ENCODE measurements at places on chromosomes 6 and 20.

DNA sequence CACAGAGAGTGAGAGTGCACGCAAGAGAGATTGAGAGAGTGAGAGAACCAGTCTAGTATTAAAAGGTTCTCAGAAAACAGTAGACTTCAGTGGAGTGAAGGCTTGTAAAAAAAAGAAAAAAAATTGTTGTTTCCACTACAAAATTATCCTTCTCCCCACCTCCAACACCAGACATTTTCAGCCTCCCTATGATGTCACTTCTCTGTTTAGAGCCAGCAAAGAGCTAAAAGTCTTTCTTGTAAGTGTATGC is 77.8 kb downstream of the BACH2 start:
- no peak for DNase-seq

DNA sequence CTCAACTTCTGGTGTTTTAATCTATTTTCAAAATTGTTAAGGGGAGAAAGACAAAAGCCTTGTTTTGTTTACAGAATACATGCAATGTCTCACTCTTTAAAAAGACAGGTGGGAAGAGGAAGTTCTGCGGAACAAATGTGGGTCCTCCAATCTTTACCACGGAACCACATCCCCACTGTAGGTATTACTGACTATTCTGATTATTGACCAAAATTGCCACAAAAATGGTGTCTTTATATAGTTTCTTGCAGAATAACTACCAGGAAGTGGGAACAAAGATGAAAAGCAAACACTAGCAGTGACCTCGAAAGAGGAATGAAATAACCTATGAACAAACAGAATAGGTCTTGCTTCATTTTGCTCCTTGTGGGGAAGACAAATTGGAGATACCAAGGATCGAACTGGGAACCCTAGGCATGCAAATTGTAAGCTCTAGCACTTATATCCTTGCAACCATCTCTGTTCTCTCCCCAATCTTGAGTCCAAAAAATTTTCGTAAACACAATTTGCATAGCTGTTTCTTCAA is 106.7 kb downstream of the GPX5 start:
- DNase-seq = no peak

DNA sequence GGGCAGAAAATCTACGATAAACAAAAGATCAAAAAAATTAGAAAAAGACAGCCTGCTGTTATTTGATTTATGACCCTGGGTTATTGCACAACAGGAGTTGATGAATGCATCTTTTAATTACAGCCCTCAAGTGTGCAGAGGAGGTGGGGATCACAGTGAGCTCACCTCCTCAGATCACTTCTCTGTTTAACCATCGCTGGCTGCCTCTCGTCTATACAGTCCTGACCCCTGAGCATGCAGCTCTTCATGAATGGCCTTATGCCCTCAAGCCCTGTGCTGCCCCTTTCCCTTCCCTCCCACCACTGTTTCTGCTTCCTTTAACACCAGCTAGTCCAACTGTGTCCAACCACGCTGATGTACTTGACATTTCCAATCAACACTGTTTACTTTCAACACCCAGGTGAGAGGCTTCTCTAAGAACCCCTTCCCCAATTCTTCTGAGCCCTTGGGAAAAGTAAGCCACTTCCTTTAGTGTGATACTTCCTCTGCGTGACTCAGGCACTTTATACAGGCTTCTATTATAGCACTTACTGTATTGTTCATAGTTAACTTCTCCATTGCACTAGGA is 60.6 kb upstream of the RIPOR2 start:
- no peak for DNase-seq

- DNase-seq = peak; percentile 41
Observed at GRCh38 chr6:106084106-106084988, 1.8 kb upstream of the PRDM1 start.

DNA sequence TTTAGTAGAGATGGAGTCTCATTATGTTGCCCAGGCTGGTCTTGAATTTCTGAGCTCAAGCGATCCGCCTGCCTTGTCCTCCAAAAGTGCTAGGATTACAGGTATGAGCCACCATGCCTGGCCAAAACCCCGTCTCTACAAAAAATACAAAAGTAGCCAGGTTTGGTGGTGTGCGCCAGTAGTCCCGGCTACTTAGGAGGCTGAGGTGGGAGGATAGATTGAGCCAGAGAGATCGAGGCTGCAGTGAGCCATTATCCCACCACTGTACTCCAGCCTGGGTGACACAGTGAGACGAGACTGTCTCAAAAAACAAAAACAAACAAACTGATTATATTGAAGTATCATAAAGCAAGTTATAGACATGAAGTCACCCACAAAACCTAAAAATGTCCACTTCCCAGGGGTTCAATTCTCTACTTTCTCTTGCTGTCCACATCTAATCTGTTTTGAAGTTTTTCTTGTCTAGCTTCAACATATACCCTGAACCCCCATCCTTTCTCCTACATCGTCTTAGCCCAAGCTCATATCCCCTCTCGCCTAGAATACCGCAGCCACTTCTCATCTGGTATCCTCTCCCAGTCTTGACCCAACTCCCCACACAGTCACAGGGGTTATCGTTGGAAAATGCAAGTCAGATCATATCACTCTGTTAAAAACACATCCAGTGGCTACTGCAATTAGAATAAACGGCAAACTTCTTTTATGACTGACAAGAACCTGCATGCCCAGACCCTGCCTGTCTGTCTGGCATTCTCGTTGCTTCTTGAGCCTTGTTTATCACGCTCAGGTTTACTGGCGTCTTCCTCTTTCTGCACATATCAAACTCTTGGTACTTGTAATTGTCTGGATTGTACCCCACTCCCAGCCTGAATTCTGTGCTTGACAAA is 20.1 kb upstream of the NCOA3 start:
- no peak for DNase-seq

- no peak for DNase-seq
Observed at GRCh38 chr20:49039854-49040253, 6.3 kb upstream of the CSE1L start.

DNA sequence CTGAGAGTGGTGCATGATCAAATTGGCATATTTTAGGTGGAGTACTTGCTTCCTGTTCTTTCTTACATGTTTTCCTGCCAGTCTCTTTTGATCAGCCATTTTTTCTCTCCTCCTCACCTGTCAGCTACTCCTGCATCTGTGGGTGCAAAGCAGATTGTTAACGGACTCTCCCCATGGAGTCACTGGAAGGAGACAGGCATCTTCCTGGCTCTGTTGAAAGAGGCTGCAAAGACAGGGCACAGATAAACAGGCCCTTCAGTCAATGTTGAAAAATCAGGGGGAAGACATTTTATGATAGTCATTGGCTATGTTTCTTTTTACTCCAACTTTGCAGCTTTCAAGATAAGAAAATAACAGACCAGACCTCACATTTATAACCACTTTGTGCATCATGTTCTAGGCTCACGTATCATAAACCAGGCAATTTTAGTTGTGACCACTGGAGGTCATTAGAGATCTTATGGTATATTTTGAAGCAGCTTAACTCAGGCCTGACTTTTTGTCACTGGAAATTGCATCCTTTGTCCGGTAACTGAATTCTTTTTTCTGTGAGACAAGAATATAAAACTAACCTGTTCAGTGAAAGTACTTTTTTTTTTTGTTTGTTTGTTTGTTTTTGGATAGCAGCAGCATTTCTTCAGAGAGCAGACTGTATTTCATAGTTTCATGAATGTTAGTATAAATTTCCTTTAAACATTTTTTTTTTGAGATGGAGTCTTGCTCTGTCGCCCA is 20.1 kb downstream of the ECT2L start:
- peak; percentile 74 for DNase-seq

- no peak for DNase-seq
Observed at GRCh38 chr6:112501705-112502104, 154.6 kb downstream of the RFPL4B start.

DNA sequence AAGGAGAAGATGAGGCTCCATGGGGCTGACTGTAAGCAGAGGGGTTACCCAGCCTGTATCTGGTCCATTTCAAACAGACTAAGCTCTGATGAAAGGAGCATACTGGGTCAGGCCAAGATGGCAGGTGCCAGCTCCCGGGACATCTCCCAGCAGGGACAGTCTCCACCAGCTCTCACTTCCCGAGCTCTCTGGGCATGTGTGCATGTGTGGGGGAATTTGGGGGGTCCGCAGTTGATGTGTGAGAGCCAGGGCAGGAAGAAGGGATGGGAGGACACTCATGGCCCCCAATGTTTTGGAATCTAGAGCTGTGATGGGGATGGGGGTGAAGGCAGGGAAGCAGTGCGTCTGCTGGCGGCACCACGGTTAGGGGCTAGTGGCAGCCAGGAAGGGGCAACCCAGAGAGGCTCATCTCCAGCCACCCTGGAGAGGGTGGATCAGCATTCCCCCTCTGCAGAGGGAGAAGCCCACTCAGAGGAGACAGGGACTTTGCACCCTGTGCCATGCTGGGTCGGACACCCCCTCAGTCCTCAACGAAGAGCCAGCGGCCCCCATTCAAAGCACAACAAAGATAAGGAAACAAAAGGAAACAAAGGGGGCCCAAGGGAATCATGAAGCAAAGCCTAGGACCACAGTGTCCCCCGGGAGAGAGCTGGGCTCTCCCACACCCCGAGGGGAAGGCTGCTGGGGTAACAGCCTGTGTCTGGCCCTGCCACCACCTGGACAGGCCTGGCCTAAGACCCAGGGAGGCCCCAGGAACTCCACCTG is 52.4 kb downstream of the DSTN start:
- no peak for DNase-seq

DNA sequence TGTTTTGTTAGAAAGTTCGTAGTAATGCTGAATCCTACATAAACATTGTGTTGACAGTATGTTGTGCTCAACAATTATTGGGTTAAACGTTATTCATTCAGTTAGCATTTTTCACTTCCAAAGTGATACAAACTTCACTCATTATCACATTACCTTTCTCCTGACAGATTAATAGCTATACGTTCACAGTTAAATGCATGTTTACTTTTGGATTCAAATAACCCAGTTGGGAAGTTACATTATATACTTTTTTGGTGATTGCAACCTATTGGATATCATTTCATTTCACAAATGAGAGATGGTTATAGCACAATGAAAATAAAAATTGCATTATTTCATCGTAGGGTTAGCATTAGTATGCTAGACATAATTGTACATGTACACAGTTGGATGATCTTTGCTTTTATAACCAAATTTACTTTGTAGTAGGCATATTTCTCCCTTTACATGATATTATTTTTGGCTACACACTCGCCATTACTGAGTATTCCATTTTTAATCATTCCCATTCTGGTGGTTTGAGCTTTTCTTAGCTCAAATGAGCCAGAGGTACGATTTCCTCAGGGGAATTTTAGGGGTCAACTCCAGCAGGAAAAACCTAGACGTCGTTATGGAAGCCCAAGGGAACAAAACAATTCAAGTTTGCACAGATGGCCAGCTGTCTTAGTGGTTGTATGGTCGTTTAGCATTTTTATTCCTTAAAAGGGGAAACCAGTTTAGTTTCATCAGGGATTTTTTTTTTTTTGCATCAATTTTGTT is 2.1 kb upstream of the HIVEP1 start:
- peak; percentile 4 for DNase-seq

GRCh38 chr20:25281541-25281991 is 33.7 kb downstream of the PYGB start:
- peak; percentile 89 for DNase-seq

DNA sequence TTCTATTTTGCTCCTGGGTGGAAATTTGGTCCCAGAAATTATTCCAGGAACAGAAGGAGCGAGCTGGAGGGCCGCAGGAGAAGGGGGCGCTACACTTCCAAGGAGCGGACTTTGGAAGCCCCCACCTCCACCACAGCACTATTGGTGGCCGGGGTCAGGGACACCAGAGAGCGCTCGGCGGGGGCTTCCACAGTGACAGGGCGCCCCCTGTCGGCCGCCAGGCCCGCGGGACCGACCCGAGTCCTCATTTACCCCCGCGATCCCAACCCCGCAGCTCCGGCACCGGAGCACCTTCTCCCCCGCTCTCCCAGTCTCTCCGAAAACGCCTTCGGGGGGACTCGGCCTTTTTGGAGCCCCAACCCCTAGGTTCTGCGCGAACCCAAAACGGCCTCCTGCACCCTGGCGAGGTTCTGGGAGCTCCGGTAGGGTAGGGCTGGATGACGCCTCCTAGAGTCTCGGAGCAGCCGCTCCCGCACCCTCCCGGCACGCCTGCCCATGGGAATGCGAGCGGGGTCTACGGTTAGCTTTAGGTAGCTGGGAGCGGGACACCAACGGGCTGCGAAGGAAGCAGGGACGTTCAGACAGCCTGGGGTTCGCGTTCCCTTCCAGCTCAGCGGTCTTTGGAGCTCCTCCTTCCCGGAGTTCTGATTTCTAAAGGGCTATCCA is 2.4 kb upstream of the FOXA2 start:
- DNase-seq = no peak

DNA sequence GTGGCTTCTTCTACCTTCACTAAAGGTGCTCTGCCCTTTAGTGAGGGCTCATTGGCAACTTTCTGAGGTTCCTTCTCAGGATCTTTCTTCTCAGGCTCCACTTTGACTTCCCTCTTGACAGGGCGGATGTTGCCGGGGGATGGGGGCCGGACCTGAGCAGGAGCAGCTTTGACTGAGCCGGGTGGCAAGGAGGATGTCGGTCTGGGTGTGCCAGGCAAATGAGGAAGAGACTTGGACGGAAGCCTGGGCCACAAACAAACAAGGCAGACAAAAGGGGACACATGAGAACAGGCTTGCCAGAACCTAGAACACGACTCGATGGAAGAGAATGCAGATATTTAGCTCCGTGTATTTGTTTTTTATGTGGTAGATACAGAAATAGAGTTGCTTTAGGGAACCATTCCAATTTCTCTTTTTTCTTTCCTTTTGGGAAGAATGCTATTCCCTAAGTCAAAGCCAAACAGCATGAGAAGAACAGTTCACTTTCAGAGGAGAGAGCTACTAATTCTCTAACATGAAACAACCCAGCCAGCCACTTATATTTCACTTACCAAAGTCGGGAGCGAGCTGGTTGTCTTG is 76.2 kb upstream of the BCLAF1 start:
- DNase-seq = peak; percentile 67

GRCh38 chr6:166952567-166953486 is 3.5 kb downstream of the RNASET2 start:
- DNase-seq = no peak

DNA sequence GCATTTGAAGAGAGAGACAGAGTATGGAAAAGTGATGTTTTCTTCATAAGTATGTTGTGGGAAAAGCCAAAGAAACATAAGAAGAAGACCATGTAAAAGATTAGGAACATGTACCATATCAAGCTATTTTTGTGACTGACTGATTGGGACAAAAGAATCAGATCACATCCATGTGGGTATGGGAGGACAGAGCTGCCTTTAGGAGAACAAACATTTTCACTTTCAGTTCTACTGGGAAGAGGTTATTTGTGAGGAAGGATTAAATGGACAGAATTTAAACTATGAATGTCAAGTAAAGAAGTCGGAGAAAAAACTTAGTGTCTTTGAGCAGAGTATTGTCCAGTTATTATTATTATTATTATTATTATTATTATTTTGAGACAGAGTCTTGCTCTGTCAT is 124.4 kb upstream of the HCRTR2 start:
- no peak for DNase-seq

All from SHP77 (cell line).